Right ventricle myocardium inferior (tissue), 1 donor: ENCODE measurements at places on chromosomes 5 and 9.

DNA sequence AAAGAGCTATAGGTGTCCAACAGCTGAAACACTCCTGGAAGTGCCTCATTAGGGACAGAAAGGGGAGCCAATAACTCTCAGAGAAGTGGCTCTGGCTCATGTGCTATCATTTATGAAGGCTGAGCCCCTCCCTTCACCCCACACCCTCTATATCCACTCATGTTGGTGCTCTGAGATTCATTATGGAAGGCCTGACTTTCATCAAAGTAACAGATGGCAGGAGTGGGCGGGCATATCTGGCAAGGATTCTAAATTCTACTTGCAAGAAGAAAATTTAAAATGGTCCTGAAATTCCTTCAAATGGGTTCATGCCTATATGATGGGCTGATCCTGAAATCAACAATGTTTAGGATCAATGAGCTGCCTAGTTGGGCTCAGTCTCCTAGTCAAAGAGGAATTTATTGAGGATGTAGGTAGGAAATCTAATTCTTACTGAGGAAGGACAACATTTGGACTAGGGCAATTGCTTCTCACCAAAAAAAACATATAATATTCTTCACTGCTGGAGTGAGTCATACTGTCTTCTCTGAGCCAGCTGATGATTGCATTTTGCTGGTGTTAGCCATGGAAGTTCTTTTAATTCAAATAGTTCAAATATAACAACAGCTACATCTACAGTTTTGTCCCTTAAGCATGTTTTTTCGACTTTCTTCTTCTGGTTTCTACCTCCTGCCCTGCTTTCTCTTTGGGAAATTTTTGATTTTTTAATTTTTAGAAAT is 23.5 kb downstream of the NMRK1 start:
- DNase-seq, result no peak

- DNase-seq, result no peak
These were observed 77.0 kb downstream of the CSNK1A1 start for GRCh38 chr5:149474198-149474597.

DNA sequence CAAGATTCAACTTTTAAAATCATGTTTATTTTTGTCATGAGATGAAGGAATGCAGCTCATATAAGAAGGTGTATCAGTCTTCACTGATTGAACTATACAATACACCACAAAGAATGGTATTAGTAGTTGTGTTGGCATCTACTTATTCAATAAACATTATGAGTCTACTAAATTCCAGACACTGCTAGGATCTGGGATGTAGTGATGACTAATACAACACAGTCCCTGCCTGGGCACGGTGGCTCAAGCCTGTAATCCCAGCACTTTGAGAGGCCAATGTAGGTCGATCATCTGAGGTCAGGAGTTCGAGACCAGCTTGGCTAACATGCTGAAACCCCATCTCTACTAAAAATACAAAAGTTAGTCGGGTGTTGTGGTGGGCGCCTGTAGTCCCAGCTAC is 171.4 kb upstream of the NFIB start:
- no peak for DNase-seq

GRCh38 chr5:78768781-78769380 is 120.3 kb upstream of the LHFPL2 start:
- DNase-seq, result no peak

GRCh38 chr9:133787754-133788025 is 49.5 kb upstream of the SARDH start:
- DNase-seq, result peak; percentile 65

DNA sequence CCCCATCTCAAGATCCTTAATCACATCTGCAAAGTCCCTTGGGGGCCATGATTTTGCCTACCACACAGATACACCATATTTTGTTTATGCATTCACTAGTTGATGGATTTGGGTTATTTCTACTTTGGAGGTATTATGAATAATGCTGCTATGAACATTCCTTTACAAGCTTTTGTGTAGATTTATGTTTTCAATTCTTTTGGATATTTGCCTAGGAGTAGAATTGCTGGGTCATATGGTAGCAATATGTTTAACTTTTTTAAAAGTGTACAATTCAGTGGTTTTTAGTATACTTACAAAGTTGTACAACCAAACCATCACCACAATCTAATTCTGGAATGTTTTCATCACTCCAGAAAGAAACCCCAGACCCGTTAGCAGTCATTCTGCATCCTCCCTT is 7.8 kb upstream of the ANP32B start:
- no peak for DNase-seq

GRCh38 chr9:20616808-20617207 is 5.5 kb downstream of the MLLT3 start:
- DNase-seq, result no peak

DNA sequence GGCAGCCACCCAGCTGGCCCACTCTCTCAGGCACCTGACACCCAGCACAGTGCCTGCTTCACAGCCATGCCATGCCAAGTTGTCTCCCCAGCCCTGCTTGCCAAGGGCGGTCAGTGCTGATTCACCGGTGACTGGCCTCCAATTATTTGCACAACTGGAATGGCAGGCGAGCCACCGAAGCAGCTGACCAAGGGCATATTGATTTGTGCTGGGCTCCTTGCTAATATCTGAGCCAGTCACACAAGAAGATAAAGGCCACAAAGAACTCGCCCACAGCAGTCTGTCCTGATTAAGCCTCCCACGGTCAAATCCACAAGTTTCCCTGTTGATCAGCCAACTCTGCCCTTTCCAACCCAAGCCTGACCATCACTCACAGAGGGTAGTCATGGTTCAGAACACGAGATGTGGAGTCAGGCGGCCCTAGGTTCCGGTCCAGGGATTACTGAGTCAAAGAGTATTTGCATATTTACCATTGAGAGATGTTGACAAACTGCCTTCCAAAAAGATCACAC is 6.4 kb upstream of the EEIG1 start:
- no peak for DNase-seq

GRCh38 chr5:129631961-129632360 is 115.9 kb upstream of the MINAR2 start:
- DNase-seq, result peak; percentile 39

DNA sequence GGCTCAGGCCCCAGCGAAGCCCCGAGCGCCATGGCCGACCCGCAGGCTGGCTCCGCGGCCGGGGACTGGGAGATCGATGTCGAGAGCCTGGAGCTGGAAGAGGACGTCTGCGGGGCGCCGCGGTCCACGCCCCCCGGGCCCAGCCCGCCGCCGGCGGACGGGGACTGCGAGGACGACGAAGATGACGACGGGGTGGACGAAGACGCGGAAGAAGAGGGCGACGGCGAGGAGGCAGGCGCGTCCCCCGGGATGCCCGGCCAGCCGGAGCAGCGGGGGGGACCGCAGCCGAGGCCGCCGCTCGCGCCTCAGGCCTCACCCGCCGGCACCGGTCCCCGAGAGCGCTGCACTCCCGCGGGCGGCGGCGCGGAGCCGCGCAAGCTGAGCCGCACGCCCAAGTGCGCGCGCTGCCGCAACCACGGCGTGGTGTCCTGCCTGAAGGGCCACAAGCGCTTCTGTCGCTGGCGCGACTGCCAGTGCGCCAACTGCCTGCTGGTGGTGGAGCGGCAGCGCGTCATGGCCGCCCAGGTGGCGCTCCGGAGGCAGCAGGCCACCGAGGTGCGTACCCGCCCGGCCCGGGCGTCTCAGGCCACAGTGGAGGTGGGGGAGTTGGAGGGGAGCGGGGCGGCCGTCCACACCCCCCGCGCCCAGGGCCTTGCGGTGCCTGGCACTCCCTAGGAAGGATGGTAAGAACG is 1.6 kb downstream of the DMRT2 start:
- no peak for DNase-seq

- DNase-seq, result no peak
These were observed 696.9 kb upstream of the C9orf72 start for GRCh38 chr9:28270156-28270555.

DNA sequence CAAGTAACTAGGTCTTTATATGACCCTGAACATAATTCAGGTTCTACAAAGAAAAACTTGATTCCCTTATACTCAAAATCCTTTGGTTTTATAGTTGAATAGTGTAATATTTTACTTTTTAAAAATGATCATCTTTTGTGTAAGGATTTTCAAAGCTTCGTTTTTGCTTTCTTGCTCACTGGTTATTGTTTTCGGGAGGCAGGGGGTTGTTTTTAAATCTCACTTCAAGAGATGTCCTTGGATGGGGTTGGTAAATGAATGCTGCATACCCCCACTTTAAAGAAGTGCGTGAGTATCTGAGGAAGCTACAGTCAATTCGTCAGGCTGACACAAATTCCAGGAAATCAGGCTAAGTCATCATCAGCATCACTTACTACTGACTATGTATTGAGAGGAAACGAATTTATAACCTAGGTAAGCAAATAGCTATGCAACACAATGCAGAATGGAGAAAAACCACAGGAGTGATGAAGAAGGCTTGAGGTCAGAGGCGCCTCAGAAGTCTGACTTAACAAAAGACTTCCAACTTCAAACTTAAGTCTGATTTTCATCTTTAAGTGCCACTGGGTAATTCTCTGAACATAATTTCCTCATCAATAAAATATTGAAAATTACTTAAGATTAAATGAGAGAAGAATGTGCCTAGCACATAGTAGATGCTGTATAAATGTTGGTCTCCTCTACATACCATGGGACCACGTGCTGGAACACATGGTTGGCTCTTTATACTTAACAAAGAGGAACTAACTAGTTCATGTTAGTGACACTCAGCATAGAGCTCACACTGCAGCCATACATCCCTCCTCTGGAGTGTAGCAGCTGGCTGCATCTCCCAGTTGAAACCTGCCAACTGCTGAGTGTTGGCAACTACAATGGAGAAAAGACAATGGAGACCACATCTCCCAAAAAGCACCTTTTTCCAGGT is 106.0 kb upstream of the KIF2A start:
- DNase-seq, result no peak

GRCh38 chr5:107817951-107818350 is 147.2 kb upstream of the EFNA5 start:
- no peak for DNase-seq

DNA sequence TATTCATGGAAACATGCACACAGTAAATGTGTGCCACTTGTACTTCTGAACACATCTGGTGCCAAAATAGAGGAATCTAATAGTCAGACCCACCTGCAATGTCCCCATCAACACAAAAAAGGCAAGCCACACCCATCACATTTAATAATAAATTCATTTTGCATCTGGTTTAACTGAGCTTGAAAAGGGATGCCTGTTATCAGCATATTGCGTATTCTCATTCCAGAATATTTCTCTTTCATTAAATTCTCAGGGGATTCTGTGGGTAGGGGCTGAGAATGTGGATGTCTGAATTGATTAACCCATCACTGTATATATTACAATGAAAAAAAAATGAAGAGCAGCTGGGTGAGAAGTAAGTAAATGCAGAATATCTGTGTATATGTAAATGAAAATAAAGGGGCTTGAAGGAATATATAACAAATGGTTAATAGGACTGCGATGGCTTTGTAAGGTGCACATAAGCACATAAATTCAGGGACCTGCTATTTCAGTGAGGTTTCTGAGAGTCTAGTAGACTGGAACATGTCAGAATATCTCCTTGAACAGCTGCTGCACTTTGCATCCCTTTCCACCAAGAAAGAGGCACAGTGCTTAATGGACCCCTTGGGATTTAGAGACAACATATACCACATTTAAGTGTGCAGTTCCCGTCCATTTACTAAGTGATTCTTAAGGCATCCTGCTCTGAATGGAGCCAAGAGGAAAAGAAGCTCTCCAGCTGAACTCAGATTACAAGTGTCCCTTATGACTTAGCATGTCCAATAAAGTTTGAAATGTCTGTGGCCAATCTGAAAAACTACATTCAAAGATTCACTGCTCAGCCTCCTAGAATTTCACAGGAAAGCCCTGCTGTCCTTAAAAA is 104.1 kb upstream of the NIPBL start:
- no peak for DNase-seq

DNA sequence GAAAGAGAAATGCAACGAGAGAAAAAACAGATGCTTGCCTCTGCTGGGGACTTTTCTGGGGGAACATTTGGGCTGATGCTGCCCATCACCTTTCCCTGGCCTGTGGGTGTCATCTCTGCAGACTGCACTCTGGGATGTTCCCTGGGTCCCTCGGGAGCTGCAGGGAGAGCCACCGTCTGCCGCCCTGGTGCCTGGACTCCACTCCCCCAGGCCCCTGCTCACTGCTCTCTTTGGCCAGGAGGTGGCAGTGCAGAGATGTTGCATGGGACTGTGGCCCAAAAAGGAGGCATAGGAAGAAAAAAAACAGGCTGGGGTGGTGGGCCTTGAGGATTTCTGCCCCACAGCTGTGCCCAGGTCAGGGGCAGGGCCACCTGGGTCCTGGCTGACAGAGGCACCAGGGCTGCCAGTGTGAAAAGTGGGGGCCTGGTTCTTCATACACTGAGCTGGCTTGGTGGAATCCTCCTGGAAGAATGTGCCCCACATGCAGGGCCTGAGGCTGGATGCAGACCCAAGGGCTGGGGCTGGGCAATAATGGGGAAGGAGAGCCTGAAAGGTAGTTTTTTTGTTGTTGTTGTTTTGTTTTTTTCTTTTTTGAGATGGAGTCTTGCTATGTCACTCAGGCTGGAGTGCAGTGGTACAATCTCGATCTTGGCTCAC is 353.6 kb downstream of the SLIT3 start:
- no peak for DNase-seq

DNA sequence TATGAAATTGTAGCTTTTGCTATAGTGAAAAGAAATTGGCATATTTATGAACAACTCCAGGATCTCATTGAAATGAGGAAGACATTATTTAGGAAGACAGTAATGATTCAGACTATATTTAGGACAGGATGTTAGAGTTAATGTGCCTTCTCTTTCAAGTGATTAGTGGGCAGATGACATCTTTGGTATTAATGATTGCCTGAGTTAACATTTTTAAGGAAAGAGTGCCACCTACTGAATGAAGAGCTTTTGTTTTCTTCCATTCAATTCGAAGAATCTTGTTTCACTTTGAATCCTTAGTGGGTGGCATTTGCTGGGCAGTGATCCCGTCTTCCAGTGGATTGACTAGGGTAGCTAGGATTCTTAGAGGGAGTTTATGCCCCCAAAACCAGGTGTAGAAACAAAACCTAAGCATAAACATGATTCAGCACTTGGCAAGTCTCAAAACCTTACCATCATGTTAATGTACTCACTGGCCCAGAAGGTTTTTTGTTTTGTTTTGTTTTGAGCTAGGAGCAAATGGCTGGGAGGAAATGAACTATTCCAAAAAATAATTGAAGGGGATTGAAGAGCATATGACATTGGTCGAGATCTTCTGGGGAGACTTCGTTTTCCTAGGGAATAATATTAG is 23.2 kb downstream of the MAP3K1 start:
- no peak for DNase-seq

DNA sequence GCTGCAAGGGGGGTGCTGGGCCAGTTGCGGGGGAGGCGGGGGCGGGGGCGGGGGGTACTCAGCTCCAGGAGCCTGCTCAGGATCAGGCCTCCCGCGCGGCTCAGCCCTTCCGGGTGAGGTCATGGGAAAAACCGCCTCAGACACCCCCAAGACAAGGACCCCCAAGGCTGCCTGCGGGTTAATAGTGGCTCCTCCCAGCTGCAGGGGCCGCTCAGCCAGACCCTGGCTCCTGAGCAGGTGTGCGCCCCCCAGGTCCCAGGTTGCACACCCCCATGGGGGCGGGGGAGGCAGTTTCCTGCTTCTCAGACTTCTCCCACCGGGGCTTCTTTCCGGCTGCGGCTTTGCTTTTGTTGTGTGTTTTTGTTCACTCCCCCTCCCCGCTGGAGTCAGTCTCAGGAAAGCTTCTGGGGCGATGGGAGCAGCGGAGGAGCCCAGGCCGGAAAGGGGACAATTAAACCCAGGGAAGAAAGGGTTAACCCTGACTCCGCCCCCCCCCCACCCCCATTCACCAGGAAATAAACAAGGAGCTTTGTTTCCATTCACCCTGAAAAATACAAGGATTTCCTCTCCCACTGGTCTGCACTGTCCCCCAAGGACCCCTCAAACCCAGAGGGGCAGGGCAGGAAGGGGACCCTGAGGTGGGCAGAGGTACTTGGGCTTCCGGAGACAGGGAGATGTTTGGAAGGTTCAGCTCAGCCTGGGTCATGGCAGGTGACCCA is 42.3 kb upstream of the NOTCH1 start:
- DNase-seq, result peak; percentile 55

GRCh38 chr5:58116346-58116745 is 343.5 kb downstream of the PLK2 start:
- DNase-seq, result no peak
